Ovary (tissue), 10 donors: ENCODE measurements at places on chromosomes 2 and 18.

DNA sequence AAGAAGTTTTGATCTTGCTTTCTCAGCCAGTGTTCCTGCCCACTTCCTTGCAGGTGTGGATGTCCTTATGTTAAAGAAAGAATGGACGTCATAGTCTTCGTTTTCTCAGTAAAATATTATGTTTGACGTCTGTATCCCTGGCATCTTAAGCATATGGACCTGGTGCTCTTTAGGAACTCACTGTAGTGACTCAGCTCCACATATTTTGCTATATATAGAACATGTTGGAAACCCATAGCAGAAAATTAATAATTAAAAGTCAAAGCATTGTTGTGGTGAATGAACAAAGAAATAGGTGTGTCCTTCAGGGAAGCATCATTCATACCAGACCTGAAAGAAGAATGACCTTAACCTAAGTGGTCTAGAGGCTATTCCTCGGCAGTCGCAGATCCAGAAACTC, 196.1 kb downstream of the MCFD2 start:
- no peak for DNase-seq

DNA sequence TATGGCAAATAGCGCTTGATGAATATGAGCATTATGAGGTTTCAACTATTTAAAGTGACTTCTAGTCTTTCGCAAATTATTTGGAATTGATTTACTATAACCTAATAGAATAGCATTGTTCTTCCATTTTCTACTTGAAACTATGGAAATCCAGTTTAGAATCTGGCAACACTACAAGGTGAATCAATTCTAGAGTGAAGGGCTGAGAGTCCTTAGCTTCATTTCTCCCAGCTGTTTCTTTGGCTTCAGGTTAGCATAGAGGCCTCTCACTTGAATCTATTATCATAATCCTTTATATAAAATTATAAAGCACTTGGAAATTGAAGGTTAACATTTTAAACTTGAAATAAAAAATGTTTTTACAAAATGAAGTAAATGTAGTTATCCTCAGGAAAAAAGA, 318.8 kb downstream of the CCDC85A start:
- no peak for DNase-seq

GRCh38 chr18:63472380-63472779, 4.4 kb upstream of the SERPINB5 start:
- no peak for DNase-seq

- DNase-seq, result no peak
Observed at GRCh38 chr18:43571078-43571689, 293.9 kb upstream of the SYT4 start.

DNA sequence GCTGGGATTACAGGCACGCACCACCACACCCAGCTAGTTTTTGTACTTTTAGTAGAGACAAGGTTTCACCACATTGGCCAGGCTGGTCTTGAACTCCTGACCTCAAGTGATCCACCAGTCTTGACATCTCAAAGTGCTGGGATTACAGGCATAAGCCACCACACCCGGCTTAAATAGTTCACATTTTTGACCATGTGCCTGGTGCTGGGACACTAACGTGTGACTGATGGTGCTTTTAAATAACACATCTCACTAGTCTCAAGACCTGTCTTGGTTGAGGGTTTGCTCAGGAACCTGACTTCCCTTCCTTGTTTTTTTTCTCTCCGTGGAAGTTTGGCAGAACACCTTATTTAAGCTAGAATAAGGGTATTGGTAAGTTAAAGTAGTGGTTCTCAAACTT, 8.5 kb downstream of the FMNL2 start:
- no peak for DNase-seq

GRCh38 chr2:118059919-118060478, 28.3 kb upstream of the INSIG2 start:
- DNase-seq, result no peak

- DNase-seq, result no peak
Observed at GRCh38 chr2:47558768-47559684, 156.1 kb downstream of the MSH2 start.

- DNase-seq, result no peak
Observed at GRCh38 chr2:72457801-72458516, 310.3 kb upstream of the CYP26B1 start.

- DNase-seq, result no peak
Observed at GRCh38 chr2:157236404-157236803, 21.1 kb upstream of the GALNT5 start.

- no peak for DNase-seq
Observed at GRCh38 chr18:76578571-76579300, 83.7 kb upstream of the ZNF516 start.

DNA sequence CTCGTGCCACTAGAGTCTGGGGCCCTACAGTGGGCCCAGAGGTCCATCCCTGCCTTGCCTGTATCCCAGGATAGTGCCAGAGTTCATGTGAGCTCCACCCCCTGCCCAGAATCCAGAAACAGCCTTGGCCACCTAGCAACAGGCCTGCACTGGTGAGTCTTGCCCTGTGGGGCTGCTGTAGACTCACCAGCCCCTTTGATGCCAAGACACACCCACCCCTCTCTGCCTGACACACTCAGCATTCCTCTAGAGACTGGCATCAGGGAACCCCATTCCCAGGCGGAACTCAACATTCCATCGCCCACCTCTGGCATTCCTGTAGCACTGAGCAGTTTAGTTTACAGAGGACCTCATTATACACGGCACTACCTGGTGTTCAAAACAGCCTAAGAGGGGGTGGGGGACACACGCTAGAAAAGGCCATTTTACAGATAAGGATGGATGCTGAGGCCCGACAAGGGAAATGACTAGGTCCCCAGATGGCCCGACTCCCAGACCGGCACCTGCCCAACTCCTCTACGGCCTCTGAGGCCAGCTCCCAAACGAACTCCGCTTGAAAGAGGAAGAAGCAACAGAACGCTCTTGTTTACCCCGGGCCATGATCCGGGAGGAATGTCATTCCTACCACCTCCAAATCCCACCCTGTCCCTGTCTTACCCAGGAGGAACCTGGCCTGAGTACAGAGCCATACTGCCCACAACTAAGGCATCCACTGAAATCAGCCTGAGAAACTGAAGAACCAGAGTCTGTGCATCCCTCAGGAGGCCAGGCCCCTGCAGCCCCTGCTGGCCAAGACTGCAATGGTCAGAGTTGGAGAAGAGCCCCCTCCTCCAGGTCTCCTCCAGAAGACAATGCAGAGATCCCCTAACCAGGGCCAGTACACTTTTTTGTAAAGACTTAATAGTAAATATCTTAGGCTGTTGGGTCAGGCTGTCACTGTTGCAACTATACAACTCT, 180.2 kb downstream of the TNS1 start:
- DNase-seq, result no peak

DNA sequence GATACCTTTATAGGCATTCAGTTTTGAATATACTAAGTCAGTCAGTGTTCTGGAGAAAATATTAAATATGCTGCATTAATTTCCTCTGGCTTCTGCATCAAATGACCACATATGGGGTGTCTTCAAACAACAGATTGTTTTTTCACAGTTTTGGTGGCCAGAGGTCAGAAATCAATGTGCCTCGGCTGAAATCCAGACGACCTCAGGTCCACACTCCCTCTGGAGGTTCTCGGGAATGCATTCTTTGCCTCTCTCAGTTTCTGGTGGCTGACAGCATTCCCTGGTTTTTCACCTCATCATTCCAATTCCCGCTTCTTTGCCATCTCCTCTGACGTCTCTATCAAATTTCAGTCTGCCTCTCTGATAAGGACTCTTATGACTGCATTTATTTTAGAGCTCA, 142.3 kb downstream of the ZNF407 start:
- DNase-seq, result no peak

DNA sequence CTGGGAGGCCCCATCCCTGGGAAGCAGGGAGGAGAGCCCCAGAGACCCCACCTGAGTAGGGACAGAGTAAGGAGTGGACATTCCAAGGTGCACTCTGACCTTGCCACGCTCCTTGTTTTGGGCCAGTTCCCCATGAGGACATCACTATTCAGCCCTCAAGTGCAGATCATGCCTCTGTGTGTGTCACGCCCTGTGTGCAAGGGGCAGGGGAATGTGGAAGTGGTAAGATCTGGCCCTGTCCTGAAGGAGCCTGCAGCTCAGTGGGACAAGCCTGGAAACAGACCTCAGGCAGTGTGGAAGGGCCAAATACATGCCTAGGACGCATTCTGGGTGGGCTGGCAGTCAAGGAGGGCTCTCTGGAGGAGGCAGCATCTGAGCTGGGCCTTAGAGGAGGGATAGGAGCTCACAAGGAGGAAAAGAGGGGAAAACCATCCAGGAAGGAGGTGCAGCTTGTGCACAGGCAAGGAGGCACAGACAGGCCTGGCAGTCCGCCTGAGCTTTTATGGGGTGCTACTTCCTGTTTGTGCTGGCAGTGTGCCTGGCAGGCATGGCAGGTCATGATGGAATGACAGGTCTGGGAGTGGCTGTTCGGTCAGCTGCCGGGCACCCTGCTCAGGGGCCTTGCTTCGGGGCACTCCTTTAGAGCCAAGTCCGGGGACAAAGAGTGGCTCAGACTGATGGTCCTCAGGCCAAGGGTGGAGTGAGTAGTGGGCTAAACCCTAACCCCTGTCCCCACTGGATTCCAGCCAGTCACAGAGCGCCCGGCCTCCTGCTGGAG, 3.3 kb downstream of the KLHL30 start:
- no peak for DNase-seq

GRCh38 chr2:113812204-113812603, 55.8 kb upstream of the SLC35F5 start:
- DNase-seq, result no peak

DNA sequence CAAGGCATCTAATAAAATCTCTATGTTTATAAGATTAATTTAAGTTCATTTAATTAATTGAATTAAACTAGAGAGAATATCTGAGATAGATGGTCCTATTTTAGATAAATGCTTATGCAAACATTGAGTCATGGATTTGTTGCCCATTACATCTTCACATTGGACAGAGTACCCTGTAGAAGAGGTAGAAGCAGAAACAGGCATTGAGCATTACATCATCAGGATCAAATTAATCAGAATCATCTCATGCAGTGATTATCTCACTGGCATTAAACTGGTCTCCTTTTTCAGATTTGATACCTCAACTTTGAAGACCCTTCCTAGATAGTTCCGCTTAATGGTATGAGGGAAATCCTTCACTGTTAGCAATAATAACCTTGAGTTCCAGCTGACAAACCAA, 469.6 kb upstream of the VRK2 start:
- DNase-seq, result no peak

- DNase-seq, result no peak
Observed at GRCh38 chr18:10050956-10051355, 137.1 kb downstream of the VAPA start.

DNA sequence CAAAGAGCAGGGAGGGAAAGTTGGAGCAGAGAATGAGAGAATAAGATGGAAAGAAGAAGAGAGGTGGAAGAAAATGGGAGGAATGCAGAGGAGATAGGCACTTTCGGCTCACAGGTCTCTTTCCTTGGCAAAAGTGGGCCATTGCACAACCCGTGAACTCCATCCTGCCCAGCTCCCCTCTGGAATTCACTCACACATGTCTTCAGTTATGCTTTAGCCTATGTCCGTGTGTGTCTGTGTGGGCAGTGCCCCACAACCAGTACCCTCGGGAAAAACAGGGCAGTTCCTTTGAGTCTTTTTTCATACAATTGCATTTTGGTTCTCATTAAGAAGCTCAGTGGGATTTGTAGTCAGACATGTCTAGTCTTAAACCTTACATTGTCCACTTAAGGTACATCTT, 34.5 kb downstream of the DTNA start:
- DNase-seq, result no peak

DNA sequence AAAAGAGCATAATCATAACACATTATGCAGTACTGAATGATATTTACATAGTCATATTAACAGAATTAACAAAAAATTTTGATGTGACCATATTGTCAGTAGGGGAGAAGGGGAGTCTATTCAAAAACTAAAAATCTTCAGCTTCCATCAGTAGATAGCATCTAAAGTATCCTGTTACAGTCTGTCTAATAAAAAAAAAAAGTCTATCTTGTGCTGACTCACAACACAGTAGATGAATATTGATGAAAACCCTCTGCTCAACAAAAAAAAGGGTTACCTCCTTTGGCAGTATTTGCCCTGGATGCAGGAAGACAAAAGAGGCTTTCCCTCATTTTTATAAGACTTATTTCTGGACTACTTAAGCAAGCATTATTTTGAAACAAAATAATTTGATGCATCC, 27.3 kb downstream of the GRB14 start:
- no peak for DNase-seq

DNA sequence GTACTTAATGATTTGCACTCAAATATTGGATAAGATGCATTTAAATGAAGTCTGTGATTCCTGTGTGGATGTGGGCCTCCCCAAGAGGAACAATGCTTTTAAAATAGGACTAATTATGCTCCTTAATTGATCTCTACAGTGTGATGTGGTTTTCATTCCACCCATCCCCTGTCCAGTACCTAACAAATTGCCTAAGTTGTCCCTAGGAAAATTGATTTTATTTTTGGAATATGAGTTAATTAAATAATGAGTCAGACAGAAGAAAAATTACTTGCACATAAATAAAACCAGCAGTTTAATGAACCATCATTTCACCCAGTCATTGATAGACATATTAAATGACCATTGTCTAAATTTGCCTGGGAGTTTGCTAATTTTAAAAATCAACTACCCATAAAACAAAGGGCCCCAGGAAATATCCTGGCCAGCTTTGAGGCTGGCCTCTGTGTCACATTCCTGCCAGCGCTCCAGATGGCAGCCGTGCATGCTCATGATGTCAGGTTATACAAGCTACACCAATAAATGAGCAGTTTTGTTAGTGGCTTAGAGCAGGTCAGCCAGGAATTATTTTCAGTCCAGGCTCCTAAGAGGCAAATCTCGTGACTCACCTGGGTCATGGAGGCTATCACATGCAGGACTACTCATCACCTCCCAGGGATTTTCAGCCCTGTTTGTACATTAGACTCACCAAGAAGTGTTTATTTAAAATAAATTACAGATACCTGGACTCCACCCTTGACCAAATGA, 31.9 kb downstream of the ABHD3 start:
- no peak for DNase-seq

GRCh38 chr2:176085120-176085788, 1.5 kb upstream of the EVX2 start:
- DNase-seq, result no peak

DNA sequence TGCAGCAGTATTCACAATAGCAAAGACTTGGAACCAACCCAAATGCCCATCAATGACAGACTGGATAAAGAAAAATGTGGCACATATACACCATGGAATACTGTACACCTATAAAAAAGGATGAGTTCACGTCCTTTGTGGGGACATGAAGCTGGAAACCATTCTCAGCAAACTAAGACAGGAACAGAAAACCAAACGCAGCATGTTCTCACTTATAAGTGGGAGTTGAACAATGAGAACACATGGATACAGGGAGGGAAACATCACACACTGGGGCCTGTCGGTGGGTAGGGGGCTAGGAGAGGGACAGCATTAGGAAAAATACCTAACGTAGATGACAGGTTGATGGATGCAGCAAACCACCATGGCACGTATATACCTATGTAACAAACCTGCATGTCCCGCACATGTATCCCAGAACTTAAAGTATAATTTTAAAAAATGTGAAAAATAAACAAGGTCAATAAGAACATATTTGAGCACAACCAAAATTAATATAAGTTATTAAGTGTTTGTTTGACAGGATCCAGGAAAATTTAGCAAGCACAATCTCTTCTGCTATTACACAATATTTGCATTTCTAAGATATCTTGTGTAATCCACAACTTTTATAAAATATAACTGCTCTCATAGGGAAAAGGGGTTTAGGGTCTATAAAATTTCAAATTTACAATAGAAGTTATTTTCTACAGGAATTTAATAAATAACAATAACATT, 22.9 kb downstream of the CCBE1 start:
- DNase-seq, result no peak

- DNase-seq, result no peak
Observed at GRCh38 chr2:215332872-215333595, 21.2 kb downstream of the ATIC start.
